Esophagus squamous epithelium (tissue), 5 donors: ENCODE measurements at places on chromosomes 6 and 20. TPM values are rescaled to one million over a fixed set of nuclear protein-coding genes. Genes with fewer than 3 reads are reported as not detected.

DNA sequence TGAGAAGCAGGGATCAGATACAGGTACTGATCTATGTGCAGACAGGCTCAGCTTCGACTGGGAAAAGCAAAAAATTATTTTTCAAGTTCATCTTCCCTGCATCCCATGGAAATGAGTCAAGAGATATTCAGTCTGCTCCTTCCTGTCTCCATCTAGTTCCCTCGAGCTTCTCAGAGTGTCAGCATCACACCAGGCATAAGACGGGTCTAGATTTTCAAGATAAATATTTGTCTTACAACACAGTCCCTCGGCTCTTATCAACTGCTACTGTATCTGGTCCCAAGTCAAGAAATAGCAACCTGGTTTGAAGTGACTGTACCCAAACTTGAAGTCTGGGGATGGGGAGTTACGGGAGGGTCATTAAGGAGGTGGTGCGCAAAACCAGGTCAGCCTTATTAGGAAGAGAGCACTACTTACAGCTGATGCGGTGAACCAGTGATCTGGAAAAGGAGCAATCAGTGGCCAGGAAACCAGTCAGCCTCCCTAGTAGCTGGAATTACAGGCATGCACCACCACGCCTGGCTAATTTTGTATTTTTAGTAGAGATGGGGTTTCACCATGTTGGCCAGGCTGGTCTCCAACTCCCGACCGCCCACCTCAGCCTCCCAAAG is 29.7 kb downstream of the ZMYND8 start:
- DNase-seq: no peak

- no peak for DNase-seq
These were observed 80.1 kb downstream of the DLL1 start for GRCh38 chr6:170210651-170211403.

- DNase-seq: no peak
These were observed 19.2 kb downstream of the ZBTB2 start for GRCh38 chr6:151372164-151372563.

- DNase-seq: no peak
These were observed 24.3 kb upstream of the NHSL1 start for GRCh38 chr6:138523347-138524210.

DNA sequence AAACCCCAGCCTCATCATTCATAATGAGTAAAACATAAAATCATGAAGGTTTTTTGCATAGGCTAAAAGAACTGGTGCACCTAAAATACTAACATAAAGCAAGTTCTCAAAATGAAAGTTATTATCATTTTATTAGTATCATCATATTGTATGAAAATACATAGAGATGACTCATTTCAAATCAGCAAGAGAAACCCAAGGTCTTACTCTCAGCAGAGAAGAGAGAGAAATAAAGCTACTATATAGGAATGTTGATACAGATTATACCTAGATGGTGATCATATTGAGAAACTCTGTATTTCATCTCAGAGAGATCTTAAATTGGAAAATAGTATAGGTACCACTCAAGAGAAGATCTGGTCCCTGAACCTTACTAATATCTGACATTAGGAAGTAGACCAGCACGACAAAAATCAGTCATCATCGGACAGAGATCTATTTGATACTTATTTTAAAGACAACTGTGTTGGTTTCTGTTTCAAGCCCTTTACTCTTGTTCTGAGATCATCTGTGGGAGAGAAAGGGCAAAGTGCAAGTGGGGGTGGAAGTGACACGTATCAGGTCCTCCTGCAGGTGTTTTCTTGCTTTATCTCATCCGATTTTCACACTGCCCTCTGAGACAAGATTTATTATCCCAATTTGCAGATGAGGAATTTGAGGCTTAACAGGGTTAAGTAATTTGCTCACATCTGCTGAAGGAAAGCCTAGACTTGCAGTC is 532.3 kb downstream of the MAFB start:
- no peak for DNase-seq

GRCh38 chr6:138103871-138104270 is 3.3 kb downstream of the PERP start:
- no peak for DNase-seq

DNA sequence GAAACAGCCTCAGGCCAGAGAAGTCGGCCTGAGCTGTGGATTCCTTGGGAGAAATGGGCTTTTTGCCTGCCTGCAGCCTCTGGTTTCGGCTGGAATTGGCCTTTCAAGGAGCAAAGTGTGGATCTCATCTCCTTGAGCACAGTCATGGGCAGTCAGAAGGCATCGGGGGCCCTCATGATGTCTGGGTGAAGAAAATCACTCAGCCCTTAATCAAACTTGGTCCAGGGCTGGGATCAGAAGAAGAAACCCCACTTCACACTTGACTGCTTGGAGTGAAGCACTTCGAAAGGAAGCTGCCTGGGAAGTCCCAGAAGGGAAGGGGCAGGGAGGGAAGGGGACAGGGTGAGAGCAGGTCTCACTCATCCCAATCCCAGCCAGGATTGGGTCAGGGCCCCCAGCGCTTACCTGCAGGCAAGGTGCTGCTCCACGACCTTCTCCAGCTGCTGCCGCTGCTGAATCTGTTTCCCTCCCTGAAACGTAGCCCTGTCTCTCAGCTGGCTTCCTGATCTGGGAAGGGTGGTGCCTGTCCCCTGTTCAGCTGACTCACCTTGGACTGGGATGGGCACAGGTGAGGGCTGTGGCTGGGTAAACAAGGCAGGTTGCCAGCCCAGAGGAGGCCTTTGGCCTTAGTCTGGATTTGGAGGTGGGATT is at the start of gene SDCBP2:
Gene SDCBP2, minus strand, starts transcription at position 460 of the 651 bp plus-strand sequence. CDS start 8,723 bp downstream, outside the sequence.
- no peak for DNase-seq

- DNase-seq: no peak
These were observed 235.8 kb downstream of the GMPR start for GRCh38 chr6:16473908-16474771.

GRCh38 chr20:13382786-13383185 is 161.7 kb downstream of the ISM1 start:
- DNase-seq: no peak

DNA sequence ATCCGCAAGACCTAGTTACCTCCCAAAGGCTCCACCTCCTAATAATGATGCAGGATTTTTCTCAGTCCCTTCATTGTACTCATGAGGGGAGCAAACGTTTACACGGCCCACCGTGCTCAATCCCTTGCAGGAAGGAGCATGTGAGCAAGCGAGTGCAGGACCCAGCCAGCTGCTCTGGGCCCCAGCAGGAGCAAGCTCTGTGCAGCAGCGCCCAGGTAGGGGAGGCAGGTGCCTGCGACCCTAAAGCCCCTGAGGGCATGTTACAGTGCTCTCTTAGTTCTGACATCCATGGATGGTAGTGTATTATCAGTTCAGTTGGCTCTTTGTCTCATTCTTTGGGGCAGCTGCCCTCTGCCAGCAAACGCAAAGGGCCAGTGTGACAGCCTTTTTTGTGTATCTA is 143.4 kb downstream of the TBXT start:
- DNase-seq: no peak

- DNase-seq: no peak
These were observed 352.6 kb downstream of the ZFAND3 start for GRCh38 chr6:38171997-38172738.

DNA sequence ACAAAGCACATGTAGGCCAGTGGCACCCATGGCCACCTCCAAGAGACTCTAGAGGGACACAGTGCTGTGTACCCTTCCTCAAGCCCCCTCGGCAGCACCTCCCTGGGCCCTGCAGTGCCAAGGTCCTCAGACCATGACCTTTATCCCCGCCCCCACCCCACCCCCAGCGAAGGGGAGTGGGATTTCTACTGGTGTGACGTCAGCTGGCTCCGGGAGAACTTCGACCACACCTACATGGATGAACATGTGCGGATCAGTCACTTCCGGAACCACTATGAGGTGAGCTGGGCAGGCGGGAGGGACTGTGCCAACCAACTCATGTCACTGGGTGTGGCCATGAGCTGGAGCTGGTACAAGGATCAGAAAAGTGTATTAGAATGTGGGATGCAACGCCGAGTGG is 38.0 kb downstream of the TTLL9 start:
- no peak for DNase-seq

- DNase-seq: no peak
These were observed 25.9 kb downstream of the ZBP1 start for GRCh38 chr20:57594092-57594951.

- DNase-seq: no peak
These were observed 39.7 kb downstream of the ZMYND8 start for GRCh38 chr20:47316776-47317126.

- no peak for DNase-seq
These were observed 610.5 kb upstream of the FLRT3 start for GRCh38 chr20:14947946-14948345.

GRCh38 chr20:53224851-53225250 is 252.7 kb downstream of the TSHZ2 start:
- DNase-seq: no peak

DNA sequence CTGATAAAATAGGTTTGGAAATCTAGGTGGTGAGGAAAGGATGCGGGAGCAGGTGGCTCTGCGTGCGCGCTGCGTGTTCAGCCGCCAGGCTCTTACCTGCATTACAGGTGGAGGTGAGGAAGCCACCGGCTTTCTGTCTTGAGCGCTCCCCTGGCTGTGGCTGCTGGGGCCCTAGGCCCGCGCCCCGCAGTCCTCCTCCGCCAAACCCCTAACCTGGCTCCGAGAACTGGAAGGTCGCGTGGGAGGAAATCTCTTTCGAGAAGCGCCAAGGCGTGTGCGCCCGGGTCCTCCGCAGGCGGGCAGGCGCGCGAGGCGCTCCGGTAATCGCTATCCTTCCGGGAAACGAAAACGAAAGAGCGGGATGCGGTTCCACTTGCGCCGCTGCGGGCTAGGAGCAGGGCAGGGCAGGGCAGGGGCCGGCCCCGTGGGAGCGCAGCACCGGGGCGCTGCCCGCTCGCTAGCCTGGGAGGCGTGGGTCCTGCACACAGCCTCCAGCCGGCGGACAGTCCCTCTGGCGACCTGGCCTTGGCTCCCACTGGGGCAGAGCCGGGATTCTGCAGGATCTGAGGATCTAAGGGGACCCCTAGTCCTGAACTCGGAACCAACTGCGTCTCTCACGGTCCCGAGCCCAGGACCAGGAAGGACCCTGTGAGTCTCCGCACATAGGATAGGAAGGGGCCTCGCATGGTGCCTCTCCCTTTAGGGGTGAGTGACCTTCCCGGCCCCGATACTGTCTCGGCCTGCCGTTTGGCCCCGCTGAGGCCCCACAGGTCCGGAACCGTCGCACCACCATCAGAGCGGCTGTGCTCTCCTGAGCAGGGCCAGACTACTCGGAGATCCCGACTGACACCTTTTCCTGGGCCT is at the start of gene ETV7:
Gene ETV7, minus strand, starts transcription at position 230 of the 864 bp plus-strand sequence. Its CDS starts 128 bp downstream, at position 102.
- no peak for DNase-seq

Gene GHRH
- total RNA-seq: not detected

Gene C20orf141
- not detected for total RNA-seq

Gene SCGN
- not detected for total RNA-seq

Gene SPDEF
- not detected for total RNA-seq

Gene RBPJL
- not detected for total RNA-seq

Gene ARID1B
- total RNA-seq: 103 TPM

Gene BPHL
- total RNA-seq: 26.0 TPM

Gene NRSN1
- not detected for total RNA-seq

Gene CBLN4
- total RNA-seq: not detected

Gene CFB
- total RNA-seq: 81.1 TPM
